ENCODE measurements at places on chromosomes 1 and 21. TPM values are rescaled to one million over a fixed set of nuclear protein-coding genes. Genes with fewer than 3 reads are reported as not detected.

DNA sequence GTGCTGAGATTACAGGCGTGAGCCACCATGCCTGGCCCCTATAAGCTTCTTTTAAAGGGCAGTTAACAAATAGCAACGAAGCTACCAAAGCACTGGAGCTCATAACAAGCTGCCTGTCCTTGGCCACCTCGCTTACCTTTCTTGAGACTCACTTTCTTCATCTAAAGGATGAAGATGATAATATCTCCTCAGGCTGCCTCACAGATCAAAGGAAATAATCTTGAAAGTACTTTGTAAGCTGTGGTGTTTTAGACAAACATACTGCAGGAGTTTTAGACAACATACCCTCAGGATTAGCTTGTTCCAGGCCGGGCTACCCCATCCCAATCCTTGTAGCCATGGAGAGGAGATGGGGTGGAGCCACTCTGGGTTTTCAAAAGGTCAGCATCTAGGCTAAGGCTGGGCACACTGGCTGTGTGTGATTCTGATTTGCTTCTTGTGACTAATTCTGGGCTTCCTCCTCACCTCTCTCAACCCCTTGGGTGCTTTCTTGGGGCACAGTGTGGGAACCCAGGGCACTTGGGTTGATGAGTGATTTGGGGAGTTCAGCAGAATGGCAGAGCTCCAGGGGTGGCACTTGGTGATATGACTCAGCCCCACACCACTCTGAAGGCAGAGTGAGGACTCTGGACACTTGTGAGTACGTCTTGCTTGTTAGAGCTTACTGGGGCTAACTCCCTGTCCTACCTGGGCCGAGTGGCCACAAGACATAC, 5.2 kb downstream of the GPR25 start:
- DNase-seq: no peak
- H3K4me3 ChIP-seq: no peak overlapping the region
- H3K4me1 ChIP-seq: peaks cover 10% of the 10 kb centered on the region
- H3K36me3 ChIP-seq: no peaks in the 10 kb centered on the region
- peaks cover 14% of the 10 kb centered on the region for H3K27me3 ChIP-seq
- no peak overlapping the region for H3K27ac ChIP-seq

Gene ACTL8
- total RNA-seq: not detected

- peak; percentile 85 for DNase-seq
- H3K27ac ChIP-seq: peak within 1 kb of the TSS; percentile 62
- H3K27me3 ChIP-seq: no peaks in the 10 kb centered on the region
- peaks cover 15% of the 10 kb centered on the region for H3K4me1 ChIP-seq
- H3K4me3 ChIP-seq: peak within 1 kb of the TSS; percentile 56
- peaks cover 18% of the 10 kb centered on the region for H3K36me3 ChIP-seq
Observed at GRCh38 chr1:39491146-39491921, at the start of gene BMP8A. BMP8A (plus strand) TSS chr1:39491636; CDS start chr1:39491992, 356 bp downstream.

- no peak overlapping the region for H3K27ac ChIP-seq
- H3K4me3 ChIP-seq: no peak overlapping the region
- H3K4me1 ChIP-seq: no peaks in the 10 kb centered on the region
- DNase-seq: no peak
- H3K27me3 ChIP-seq: no peaks in the 10 kb centered on the region
Observed at GRCh38 chr1:175394739-175395138, 202.2 kb upstream of the KIAA0040 start.

Gene LORICRIN
- total RNA-seq: not detected

Gene BTBD8
- total RNA-seq: 8.2 TPM

DNA sequence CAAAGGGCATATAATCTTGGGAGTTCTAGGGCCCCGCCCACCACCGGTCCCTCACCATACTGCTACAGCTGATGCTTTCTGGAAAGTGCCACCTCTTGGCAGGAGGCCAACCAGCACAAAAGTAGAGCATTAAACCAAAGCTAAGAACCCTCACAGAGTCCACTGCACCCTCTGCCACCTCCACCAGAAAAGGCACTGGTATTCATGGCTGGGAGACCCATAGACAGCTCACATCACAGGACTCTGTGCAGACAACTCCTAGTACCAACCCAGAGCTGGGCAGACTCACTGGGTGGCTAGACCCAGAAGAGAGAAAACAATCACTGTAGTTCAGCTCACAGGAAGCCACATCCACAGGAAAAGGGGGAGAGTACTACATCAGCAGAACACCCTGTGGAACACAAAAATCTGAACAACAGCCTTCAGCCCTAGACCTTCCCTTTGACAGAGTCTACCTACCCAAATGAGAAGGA, 10.8 kb downstream of the THEM4 start:
- H3K27me3 ChIP-seq: no peaks in the 10 kb centered on the region
- H3K36me3 ChIP-seq: peaks cover 5% of the 10 kb centered on the region
- DNase-seq: peak; percentile 19

Gene AK5
- 5.0 TPM for total RNA-seq
